ENCODE measurements at places on chromosomes 12 and 14. TPM values are rescaled to one million over a fixed set of nuclear protein-coding genes. Genes with fewer than 3 reads are reported as not detected.

HECTD4 gene
- total RNA-seq, result 32.1 TPM

DNA sequence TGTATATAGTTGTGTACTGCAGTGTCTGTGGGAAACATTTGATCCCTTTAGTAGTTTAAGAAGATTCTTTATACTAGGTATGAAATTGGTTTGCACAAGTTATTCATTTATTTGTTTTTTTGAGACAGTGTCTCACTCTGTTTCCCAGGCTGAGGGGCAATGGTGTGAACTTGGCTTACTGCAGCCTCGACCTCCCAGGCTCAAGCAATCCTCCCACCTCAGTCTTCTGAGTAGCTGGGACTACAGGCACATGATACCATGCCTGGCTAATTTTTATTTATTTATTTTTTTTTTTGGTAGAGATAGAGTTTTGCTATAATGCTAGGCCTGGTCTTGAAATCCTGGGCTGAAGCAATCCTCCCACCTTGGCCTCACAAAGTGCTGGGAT, 209.4 kb downstream of the RASSF9 start:
- no peak for DNase-seq

DNA sequence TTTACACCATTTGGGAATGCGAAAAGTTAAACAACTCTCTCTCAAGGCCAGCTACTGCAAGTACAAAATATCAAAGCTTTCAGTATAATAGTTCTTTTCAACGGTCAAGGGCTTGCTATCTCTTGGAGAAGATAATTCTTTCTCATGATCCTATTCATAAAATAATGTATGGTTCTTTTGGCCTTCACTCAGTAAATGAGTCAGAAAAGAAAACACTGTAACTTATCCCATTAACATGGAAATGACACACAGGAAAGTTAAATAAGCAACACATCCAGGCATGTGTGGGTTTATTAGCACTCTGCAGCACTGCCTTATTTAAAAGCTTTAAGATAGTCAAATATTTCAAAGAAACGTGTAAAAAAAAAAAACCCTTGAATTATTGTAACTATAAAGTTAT, 36.9 kb downstream of the ZFC3H1 start:
- no peak for DNase-seq

DNA sequence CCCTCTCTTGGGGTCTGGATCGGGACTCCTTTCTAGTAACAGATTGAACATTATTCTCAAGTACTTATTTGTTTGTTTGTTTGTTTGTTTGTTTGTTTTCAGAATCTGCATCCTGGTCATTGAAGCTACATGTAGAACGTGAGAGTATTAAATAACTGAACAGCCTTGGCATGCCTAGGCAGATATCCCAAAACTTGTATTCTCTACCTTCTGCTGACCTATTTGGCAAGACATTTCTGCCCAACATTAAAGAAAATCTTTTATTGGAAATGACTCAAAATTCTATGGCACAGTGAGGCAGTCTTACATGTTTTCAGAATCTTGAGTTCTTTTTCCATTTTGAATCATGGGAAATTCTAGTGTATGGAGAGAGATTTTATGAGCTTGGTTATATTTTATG, 165.1 kb upstream of the CNOT2 start:
- DNase-seq, result no peak

- no peak for DNase-seq
Observed at GRCh38 chr14:92923744-92924103, 774 bp downstream of the CHGA start.

GRCh38 chr12:29726741-29727348, 56.9 kb downstream of the TMTC1 start:
- DNase-seq, result no peak

- no peak for DNase-seq
Observed at GRCh38 chr14:24699052-24699451, 65.1 kb upstream of the GZMB start.

FAM181A gene
- total RNA-seq, result not detected

ZC3H10 gene
- total RNA-seq, result 4.2 TPM

GRCh38 chr14:24256960-24257359, 6.0 kb downstream of the TGM1 start:
- no peak for DNase-seq

HPD gene
- total RNA-seq, result 0.04 TPM

DNA sequence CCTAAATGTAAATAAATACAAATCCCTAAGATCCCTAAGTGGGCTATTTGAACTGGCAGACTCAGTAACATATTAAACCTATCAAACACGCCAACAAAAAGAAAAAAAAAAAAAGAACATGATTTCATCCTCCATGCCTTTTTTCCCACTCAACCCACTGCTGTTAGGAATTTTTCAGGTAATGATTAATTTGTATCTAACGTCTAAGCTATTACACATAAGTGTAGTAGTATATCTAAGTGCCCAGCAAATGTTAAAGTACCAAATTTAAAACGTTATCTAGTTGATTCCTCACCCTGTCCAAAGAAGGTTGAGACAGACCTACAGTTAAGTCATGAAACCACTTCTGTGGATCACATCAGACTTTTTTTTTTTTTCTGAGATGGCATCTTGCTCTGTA, 16.4 kb upstream of the ARID4A start:
- no peak for DNase-seq

DNA sequence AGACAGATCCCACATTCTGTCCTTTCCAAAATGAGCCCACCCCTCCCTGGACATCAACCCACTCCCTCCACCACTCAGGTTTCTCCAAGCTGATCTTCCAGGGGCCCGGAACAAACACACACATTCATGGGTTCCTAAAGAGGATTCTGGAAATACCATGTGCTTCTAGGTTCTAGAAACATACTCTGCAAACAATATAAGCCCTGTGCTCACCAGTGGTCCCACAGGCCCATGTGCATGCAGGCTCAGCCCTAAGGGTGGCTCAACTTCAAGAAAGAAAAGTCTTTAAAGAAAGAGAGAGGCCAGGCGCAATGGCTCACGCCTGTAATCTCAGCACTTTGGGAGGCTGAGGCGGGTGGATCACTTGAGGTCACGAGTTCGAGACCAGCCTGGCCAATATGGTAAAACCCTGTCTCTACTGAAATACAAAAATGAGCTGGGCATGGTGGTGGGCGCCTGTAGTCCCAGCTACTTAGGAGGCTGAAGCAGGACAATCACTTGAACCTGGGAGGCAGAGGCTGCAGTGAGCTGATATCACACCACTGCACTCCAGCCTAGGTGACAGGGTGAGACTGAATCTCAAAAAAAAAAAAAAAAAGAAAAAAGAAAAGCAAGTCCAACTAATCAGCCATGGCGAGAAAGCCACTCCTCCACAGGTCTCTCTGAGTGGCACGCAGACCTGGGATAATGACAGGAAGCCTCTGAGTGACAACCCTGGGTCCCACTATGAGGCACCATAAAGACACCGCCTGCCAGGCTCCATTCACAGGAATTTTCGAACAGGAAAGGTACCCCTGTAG, 59.5 kb upstream of the PNMA1 start:
- DNase-seq, result no peak

DNA sequence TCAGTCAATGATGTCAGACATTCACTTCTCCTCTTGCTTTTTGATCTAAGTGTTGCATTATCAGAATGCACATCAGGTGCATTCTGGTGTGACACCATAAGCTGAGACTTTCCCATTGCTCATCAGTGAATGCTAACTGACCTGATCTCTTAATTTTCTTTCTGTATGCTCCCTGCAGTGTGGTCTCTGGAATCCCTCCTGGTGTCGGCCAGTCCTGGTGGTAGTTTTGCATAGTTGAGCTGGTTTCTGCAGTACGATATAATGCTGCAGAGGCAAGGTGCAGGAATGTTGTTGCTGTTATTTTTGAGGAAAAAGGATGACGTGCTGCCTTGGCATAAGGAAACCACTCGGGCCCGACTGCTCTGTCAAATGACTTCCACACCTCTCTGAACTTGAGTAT, 11.0 kb upstream of the SRP54 start:
- no peak for DNase-seq

- peak; percentile 45 for DNase-seq
Observed at GRCh38 chr14:20503898-20504297, 1.4 kb upstream of the RNASE10 start.

GRCh38 chr12:12007713-12008231, 63.0 kb upstream of the BCL2L14 start:
- DNase-seq, result no peak

DNA sequence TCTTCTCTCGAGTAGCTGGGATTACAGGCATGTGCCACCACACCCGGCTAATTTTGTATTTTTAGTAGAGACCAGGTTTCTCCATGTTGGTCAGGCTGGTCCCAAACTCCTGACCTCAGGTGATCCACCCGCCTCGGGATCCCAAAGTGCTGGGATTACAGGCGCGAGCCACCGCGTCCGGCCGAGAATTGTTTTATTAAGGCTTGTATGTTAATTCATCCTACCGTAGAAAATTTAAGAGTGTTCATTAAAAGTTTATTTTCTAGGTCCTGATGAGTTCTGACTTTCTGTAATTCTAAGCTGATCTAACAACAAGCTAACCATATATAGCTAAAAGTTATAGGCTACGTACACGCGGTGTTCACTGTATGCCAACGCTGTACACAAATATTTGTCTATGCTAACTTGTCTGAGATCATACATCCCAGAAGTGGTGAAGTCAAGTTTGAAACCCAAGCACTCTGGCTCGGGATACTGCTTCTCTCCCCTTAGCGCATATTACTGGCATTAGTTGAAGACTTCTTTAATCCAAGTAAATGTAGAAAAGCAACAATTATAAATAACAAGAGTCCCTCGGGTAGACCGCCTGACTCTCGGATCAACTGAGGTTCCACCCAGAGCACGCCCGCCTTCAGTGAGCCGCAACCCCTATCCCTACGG, 570 bp upstream of the MRPS35 start:
- peak; percentile 83 for DNase-seq

WIF1 gene
- total RNA-seq, result 12.8 TPM

RTN1 gene
- total RNA-seq, result 1.2 TPM

DNA sequence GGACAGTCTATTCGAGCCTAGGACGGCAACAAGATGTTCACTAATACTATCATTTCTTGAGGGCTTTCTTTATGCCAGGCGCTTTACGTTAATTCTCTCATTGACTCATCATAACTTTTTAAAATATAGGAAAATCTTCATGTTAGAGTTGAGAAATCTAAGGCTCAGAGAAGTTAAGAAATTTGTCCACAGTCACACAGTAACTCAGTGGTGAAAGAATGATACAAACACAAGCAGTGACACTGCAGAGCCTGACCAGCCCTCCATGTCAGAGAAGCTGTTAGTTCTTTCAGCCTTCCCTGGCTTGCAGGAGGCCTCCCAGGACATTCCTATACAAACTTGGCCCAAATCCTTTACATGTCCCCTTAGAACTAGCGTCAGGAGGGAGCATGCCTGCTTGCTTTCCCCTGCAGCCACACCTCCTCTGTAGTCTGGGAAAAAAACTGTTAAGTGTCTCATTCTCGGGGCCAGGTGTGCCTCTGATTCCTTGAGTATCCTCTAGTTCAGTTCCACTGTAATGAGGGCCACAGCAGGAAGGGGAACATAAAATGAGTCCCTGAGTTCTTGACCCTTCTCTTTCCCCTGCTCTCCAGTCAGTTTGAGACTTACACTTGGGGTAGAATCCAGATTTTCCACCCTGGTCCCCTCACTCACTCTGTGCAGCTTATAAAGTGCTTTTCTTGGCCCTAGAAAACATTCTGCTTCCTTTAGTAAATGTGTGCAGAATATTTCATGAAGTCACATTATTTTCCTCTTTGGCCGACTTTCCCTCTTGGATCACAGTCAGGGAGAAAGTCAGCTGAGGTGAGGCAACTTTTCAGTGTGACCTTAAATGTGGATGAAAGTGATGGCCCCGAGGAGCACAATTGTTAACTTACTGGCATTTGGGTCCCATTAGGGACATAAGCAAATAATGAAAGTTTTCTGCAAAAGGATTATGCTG, 152.2 kb upstream of the HIF1A start:
- DNase-seq, result peak; percentile 92

TEX52 gene
- total RNA-seq, result not detected

FRS2 gene
- 28.8 TPM for total RNA-seq

DNA sequence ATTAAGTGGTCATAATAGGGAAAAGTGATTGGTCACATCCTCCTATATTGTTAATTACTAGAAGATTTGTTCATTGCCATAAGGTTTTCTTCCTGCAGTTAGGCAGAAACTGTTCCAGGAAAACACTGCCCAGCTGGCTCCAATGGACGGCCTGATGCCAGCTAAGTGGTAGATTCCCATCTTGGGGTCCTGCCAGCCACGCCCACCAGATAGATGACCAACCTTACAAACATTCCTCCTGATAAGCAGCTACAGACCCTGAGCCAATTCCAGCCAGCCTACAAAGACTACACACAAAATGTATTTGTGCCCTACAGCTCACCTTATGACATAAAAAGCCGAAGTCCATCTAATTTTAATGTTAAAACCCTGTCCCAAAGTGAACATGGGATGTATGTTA, 685.9 kb upstream of the USP15 start:
- DNase-seq, result no peak

DNA sequence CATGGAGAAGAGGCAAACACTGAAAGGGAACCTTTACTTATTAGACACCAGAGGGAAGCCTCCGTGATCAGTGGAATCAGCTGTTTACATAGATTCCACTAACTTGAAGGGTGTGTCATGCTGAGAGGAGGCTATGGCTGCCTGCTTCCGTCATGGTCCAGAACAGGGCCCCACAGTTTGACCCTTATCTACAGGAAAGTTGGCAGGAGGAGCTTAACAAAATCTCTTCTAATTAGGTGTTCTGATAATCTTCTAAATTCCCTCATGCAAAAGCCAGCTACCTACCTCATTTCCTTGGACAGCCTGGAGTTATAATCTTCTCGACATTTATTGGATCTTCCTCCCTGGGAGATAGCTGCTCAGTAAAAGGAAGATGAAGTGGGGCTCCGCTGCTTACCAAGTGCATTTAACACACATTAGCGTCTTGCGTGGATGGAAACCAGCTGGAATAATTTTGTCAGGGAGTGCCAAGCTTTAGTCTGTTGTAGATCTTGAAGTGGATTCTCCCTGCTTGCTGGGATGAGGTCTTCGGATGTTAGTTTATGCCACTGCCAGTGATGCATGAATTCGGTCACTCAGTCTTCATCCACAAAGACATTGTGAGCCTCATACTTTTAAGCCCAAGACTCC, 171.0 kb downstream of the PAH start:
- DNase-seq, result peak; percentile 61

- DNase-seq, result no peak
Observed at GRCh38 chr12:122449317-122449716, 26.8 kb upstream of the CLIP1 start.

- DNase-seq, result peak; percentile 17
Observed at GRCh38 chr12:114141921-114142564, 175.9 kb upstream of the RBM19 start.

ZDHHC22 gene
- total RNA-seq, result 0.09 TPM

DNA sequence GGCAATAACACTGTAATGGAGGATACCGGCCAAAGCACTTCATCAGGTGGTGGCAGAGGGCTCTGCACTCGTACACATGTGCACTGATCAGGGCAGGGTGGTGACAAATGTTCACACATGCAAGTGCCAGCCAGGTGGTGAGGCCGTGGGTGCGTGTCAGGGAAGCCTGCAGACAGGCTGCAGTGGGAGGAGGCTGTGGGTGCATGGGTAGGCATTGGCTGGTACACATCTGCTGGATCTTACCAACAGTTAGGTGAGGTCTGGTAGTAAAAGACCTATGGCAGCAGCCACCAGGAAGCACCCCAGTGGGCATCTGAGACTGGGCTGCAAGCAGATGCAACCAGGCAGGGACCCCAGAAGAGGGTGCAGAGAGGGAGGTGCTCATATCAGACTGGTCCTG, 65.3 kb downstream of the PDE6H start:
- DNase-seq, result no peak

All from muscle of leg (tissue), 16 donors.